Adrenal gland (tissue), 19 donors: ENCODE measurements at places on chromosomes 5 and 9. TPM values are rescaled to one million over a fixed set of nuclear protein-coding genes. Genes with fewer than 3 reads are reported as not detected.

ASS1 gene
- polyA plus RNA-seq, result 122 TPM

SLC26A2 gene
- 7.2 TPM for polyA plus RNA-seq

GRCh38 chr9:4691795-4692194 is 12.4 kb downstream of the CDC37L1 start:
- no peak for DNase-seq
- no peak overlapping the region for H3K4me3 ChIP-seq
- peaks cover 11% of the 10 kb centered on the region for H3K36me3 ChIP-seq

DNA sequence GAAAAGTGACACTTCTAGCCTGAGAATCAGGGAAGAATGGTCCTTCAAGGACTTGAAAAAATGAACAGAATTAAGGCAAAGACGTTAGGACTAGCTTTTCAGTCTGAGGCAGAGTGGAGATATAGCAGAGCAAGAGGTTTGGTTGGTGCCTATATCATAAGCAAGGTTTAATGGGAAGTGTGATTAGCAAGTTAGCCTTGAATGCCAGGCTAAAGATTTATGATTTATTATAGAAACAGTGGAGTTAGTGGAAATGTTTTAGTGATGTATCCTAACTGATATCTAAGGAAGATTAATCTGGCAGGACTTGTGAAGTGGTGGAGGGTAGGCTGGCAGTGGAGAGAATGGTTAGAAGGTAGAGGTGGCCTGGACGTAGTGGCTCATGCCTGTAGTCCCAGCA is 7.0 kb downstream of the F2RL2 start:
- no peaks in the 10 kb centered on the region for H3K27me3 ChIP-seq
- no peak overlapping the region for H3K4me3 ChIP-seq
- DNase-seq, result no peak
- H3K4me1 ChIP-seq, result no peaks in the 10 kb centered on the region
- H3K36me3 ChIP-seq, result no peaks in the 10 kb centered on the region
- H3K27ac ChIP-seq, result no peak overlapping the region
